CD4-positive, alpha-beta T cell (primary cell): ENCODE measurements at places on chromosomes 12 and 14.

- no peak for DNase-seq
These were observed 13.5 kb downstream of the PSMA3 start for GRCh38 chr14:58258156-58258555.

GRCh38 chr14:78202976-78203375, 32.8 kb downstream of the NRXN3 start:
- DNase-seq: no peak

DNA sequence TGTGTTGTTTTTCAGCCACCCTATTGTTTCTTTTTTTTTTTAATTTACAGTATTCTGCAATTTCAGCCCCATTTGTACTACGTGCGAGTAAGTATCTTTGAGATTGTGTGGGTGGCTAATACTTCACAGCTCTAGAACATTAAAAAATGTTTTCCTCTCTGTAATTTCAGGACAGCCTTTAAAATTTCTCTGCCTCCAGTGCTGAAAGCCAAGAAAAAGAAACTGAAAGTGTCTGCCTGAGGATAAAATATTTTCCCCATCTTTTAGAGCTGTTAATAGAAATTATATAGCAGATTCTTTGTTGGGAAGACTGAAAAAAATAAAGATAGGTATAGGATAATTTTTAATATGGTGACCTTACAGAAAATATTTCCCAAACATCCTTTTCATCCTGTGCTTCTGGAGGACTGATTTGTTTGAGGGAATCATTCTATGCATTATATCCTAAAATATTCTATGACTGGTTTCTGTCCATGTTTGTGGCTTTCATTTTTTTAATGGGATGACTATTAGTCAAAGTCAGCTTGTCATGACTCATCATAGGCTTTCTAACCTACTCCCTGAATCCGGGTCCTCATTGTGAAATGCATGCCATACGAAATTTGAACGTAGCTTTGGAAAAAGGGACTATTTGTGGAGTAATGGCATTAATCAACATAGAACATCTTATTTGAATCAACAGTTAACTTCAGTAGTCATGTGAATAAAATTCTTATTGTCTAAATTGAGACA, 10.8 kb upstream of the TCTN2 start:
- DNase-seq: no peak

GRCh38 chr12:30525171-30525570, 170.5 kb downstream of the IPO8 start:
- no peak for DNase-seq

DNA sequence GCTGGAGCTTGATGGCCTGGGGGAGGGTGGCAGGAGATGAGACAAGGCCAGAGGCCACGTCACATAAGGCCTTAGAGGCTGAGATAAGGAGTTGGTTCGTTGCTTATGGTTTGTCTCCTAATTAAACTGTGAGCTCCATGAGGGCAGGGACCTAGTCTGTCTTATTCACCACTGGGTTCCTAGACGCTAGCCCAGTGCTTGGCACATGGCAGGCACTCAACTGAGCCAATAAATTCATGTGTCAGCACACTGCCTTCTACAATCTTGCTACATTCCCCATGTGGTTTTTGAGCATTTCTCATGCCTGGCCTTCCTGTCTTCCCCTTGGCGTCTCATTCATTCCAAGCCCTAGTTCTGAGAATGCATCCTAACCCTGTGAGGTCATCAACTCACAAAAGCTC, 92.5 kb upstream of the MED13L start:
- no peak for DNase-seq

DNA sequence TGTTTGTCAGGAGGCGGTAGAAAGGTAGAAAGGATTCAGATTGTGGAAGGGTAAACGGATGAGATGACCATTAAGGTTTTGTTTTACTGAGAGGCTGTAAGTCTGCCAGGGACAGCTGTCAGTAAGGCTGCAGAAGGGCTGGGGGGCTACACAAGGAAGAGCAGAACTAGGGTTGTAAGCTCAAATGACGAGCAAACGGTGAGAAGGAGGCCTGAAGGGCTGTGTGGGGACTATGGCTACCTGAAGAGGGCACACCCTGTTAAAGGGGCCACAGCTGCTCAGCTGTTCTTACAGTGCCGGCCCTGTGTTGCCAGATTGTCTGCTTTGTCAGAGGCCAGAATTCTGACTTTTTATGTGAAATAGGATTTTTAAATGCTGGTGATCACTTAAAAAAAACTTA, 19.1 kb downstream of the VASH1 start:
- no peak for DNase-seq

DNA sequence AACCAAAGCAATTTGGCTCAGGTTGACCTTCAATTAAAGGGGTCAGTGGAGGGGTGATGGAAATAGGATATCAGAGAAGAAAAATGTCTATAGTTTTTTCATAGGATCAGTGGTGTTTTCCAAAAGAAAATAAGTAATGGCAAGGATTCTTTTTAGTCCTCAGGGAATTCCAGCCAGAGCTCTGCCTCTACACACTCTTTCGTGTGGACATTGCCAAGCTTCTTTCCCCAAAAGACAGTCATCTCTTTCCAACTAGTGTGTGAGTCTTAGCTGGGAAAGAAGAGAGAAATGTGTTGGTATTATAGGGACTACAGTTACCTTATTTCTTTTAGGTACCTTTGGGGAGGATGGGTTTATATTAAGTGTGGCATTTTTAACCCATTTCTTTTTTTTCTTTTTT, 46.5 kb downstream of the RBMS2 start:
- DNase-seq: no peak
